ENCODE measurements at places on chromosomes 3 and 15.

GRCh38 chr3:113258361-113258760 lies 47.0 kb downstream of the BOC start:
- DNase-seq, result no peak

DNA sequence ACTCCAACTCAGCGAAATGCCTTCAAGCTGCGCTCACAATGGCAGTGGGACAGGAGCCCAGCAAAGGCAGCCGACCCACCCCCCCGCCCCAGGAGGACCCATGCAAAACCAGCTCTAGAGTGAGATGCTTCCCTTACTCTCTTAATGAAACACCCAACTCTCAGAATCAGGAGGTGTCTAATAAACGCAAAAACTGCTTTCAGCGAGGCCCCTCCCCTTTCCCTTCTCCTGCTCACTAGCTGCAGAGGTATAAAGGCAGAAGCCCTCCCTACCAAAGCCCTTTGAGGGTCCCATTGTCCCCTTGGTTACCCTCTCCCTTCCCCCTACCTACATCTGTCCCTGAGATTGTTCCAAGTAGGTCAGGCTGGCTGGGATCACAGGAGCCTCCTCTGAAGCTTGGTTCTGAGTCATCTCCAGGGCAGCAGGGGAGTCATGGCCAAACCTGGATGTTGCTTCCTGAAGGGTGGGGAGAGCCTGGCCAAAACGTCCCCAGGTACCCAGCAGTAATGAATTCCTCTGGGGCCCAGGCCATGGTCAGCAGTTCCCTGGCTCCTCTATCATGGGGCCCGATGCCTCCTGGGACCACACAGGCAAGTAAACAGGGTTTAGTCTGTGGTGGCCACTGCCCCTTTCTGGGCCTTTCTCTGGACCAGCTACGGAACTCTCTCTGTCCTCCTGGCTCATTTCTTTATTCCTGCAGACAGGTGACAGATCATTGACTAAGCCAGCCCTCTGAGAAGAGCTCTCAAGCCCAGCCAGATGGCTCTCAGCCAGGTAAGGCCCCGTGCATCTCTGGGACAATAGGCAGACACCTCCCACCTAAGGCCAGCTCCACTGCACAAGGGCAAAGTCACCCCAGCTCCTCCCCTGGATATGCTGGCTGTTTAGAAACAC lies 8.6 kb downstream of the KLHL25 start:
- no peak for DNase-seq

GRCh38 chr3:79765911-79766310 lies 1.9 kb downstream of the ROBO1 start:
- no peak for DNase-seq

GRCh38 chr3:111246967-111247760 lies 175.5 kb downstream of the NECTIN3 start:
- DNase-seq, result no peak

DNA sequence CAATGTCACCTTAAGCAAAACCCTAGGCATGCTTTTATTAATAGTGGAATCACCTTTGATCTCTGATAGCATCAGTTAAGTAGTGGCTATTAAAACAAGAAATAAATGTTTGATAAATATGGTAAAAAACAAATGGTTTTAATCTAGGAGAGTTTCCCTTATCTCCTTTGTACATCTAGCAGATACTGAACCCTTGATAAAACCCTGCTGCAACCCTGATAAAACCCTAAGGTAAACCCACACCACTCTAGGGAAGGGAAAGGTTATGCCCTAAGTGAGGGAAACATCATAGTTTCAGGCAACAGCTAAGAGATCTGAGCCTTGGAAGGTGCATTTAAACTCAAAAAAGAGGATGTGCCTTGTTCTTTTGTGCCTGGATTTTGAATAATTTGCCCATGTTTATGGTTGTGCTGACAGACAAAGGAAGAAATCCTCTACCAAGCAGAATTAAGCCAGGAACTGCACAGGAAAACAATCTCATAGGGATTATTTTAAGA lies 309.7 kb downstream of the FGF12 start:
- no peak for DNase-seq

DNA sequence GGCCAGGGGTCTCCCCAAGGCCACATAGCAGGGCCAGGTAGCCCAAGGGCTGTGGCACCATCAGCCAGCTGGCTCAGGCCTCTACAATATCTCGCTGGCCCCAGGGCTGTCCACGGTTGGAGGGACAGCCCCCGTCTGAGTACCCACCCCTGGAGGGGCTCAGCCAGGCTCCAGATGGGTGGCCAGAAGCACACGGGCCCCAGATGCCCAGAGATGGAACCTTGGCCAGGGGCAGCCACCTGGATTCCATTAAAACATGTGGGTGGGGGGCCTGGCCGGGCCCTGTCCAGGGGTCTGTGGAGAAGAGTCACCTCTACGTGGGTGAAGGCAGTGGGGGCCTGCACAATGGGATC lies 8.4 kb downstream of the CSPG4 start:
- DNase-seq, result no peak

- no peak for DNase-seq
Observed at GRCh38 chr3:120469440-120469839, 18.6 kb upstream of the FSTL1 start.

DNA sequence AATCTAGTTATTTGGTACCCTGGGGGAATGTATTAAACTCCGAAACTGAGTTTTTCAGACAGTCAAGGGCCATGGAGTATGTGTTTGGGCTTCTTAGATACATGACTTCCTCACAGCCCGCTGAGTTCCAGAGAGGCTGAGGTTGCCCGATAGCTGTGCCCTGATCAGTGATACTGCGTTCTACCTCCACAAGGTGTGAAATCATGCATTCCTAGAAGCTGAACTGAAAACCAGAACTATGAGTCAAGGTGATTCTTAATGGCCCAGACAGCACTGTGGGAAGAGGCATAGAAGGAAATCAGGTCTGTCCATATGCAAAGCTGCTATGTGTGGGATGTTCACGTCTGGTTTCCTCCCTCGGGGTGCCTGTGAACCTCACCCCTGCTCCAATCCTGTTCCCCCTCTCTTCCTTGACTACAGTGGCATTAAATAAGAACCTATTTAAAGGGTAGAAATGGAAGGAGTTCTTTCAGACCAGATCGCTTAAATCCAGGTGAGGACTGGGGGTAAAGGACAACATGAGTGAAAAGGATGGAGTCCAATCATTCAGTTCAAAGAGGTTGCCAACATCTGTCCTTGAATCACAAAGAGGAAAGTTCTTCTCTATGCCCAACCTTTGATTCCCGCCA lies 74.3 kb downstream of the MYO1E start:
- DNase-seq, result no peak

DNA sequence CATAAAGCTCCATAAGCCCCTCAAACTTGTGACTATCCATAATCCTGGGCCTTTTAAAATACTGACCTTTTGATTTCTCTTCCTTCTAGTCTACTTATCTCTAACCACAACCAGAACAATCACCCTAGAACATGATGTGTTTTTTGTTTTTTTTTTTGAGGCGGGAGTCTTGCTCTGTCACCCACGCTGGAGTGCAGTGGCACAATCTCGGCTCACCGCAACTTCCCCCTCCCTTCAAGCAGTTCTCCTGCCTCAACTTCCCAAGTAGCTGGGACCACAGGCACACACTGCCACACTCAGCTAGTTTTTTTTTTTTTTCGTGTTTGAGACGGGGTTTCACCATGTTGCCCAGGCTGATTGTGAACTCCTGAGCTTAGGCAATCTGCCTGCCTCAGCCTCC lies 25.1 kb downstream of the VPS39 start:
- no peak for DNase-seq

- no peak for DNase-seq
Observed at GRCh38 chr3:143328451-143328850, 208.9 kb downstream of the CHST2 start.

DNA sequence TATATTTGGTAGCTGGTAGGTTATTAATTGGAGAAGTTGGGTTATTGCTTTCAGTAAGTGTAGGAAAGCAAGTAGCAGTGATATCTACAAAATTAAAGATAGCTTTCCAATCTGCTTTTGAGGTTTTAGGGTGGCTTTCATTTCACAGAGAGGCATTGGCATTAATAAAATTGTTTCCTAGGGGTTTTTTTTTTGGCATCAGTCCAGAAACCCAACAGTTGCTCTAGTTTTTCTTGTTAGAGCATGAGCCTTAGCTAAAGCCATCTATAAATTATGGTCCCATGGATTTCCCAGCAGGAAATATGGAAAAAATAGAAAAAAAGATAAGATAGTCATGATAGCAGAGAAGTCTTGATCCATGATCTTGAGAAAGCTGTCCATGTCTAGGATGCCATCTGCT lies 3.0 kb upstream of the B4GALT4 start:
- DNase-seq, result no peak

GRCh38 chr3:36418296-36418695 lies 38.0 kb downstream of the STAC start:
- DNase-seq, result no peak

- no peak for DNase-seq
Observed at GRCh38 chr15:38651328-38652038, 86.9 kb upstream of the RASGRP1 start.

All from coronary artery (tissue), 2 donors.